ENCODE measurements at places on chromosomes 1 and 21.

DNA sequence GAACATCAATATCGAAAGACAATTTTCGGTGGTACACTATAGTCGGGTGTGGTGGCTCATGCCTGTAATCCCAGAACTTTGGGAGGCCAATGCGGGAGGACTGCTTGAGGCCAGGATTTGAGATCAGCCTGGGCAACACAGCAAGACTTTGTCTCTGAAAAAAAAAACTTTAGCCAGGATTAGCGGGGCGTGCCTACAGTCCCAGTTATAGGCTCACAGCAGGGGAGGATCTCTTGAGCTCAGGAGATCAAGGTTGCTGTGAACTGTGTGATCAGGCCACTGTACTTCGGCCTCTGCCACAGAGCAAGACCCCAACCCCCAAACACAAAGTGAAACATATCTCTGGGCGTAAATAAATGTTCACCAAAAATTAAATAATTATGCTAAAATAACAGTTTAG, 1.6 kb downstream of the TADA1 start:
- peaks cover 11% of the 10 kb centered on the region for H3K4me1 ChIP-seq
- DNase-seq, result no peak
- no peak overlapping the region for H3K4me3 ChIP-seq
- H3K27me3 ChIP-seq, result no peaks in the 10 kb centered on the region
- no peak overlapping the region for H3K27ac ChIP-seq

GRCh38 chr21:45577801-45578175, 35.5 kb upstream of the SLC19A1 start:
- H3K36me3 ChIP-seq, result no peaks in the 10 kb centered on the region
- no peak for DNase-seq
- no peak overlapping the region for H3K27ac ChIP-seq
- no peaks in the 10 kb centered on the region for H3K4me1 ChIP-seq
- no peaks in the 10 kb centered on the region for H3K27me3 ChIP-seq

- H3K27me3 ChIP-seq, result no peaks in the 10 kb centered on the region
- H3K4me1 ChIP-seq, result no peaks in the 10 kb centered on the region
- no peak for DNase-seq
- no peak overlapping the region for H3K27ac ChIP-seq
These were observed 280.2 kb downstream of the PTGER3 start for GRCh38 chr1:70767377-70767776.

DNA sequence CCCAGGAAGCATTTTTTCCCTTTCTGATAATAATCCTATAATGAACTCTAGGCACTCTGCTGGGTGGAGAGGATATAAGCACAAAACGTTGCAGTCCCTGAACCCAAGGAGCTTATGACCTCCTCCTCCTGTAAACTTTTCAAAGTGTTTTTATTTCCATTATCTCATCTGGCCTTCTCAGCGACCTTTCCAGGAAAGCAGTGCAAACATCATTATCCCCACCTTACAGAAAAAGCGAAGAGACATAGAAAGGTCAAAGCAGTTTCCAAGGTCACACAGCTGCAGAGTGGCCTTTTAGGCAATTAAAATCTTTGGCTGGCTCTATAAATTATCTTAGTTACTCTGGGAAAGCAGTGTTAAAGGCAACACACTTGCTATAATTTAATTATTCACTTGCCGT, 63.8 kb downstream of the OLFML3 start:
- H3K4me3 ChIP-seq, result no peak overlapping the region
- H3K36me3 ChIP-seq, result no peaks in the 10 kb centered on the region
- H3K4me1 ChIP-seq, result no peaks in the 10 kb centered on the region
- H3K27ac ChIP-seq, result no peak overlapping the region

DNA sequence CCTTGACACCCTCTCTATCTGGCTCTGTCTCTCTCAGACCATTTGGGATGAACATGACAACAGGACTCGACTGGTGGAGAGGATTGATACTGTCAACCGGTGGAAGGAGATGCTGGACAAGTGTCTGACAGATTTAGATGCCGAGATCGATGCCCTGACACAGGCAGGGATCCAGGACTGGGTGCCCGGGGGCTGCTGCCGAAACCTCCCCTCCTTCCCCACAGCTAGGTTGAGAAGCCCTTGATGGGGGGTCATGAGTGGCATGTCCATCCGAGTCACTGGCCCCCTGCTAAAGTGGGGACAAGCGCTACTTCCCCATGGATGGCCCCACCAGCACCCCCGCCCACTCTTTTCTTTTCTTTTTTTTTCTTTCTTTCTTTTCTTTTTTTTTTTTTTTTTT, 1.2 kb downstream of the TEKT2 start:
- H3K4me1 ChIP-seq, result peaks cover 17% of the 10 kb centered on the region
- peaks cover 10% of the 10 kb centered on the region for H3K27me3 ChIP-seq
- no peaks in the 10 kb centered on the region for H3K36me3 ChIP-seq
- no peak for DNase-seq
- no peak overlapping the region for H3K4me3 ChIP-seq
- no peak overlapping the region for H3K27ac ChIP-seq

DNA sequence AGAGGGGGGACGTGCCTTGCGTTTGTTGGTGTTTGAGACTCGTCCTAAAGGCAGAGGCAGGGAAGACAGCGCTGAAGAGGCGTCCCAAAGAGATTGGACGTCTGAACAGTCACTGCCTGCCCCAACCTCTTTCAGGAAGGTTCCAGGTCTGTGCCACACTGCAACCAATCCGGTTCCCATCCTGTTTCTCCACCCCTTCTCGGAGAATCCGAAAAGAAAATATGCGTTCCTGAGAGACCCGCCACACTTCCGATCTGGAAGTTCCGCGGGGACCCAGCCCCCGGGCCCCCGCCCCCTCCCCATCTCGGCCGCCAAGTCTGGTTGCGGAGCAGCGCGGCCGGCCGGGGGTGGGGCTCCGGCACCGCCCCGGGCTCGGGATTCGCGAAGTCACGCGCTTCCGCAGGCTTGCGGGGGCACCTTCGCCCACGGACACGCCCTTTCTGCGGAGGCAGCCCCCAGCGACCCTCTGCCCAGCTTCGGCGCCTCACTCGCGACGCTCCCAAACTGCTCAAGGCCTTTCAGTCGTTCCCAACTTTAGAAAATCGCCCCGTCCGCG, 124.5 kb upstream of the DPYD start:
- no peak for DNase-seq
- H3K36me3 ChIP-seq, result no peaks in the 10 kb centered on the region
- H3K4me1 ChIP-seq, result peaks cover 25% of the 10 kb centered on the region
- H3K4me3 ChIP-seq, result peak overlapping the region; percentile 56
- H3K27ac ChIP-seq, result no peak overlapping the region

- H3K4me1 ChIP-seq, result peaks cover 13% of the 10 kb centered on the region
- H3K27ac ChIP-seq, result no peak overlapping the region
- no peak overlapping the region for H3K4me3 ChIP-seq
- no peaks in the 10 kb centered on the region for H3K27me3 ChIP-seq
- no peak for DNase-seq
These were observed 6.8 kb upstream of the RNF223 start for GRCh38 chr1:1080951-1081310.

DNA sequence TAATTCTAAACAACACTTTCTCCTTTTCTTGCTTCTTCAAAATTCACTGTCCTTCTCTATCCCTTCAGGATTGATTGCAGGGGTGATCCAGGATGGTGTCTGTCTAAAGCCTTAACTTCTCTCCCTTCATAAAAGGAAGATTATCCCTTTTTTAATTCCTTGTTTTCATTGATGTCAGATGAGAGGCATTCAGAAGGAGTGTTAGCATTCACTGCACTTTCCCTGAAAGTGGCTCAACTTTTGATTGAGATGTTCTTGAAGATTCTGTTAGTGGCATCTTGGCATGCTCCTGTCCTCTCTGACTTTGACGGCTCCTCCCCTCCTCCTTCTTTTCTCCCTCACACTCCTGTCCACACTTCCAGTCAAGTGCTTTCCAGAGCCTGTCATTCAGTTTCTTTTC, 71.6 kb downstream of the ST6GALNAC3 start:
- no peak overlapping the region for H3K4me3 ChIP-seq
- H3K4me1 ChIP-seq, result no peaks in the 10 kb centered on the region
- DNase-seq, result no peak
- H3K36me3 ChIP-seq, result no peaks in the 10 kb centered on the region
- H3K27ac ChIP-seq, result no peak overlapping the region
- H3K27me3 ChIP-seq, result no peaks in the 10 kb centered on the region

- H3K4me1 ChIP-seq, result no peaks in the 10 kb centered on the region
- DNase-seq, result no peak
- H3K36me3 ChIP-seq, result no peaks in the 10 kb centered on the region
- H3K4me3 ChIP-seq, result no peak overlapping the region
- no peak overlapping the region for H3K27ac ChIP-seq
- H3K27me3 ChIP-seq, result no peaks in the 10 kb centered on the region
These were observed 39.7 kb downstream of the PALMD start for GRCh38 chr1:99685516-99686180.

GRCh38 chr1:31669786-31670592, 25.3 kb upstream of the PEF1 start:
- no peaks in the 10 kb centered on the region for H3K36me3 ChIP-seq
- H3K27ac ChIP-seq, result no peak overlapping the region
- DNase-seq, result peak; percentile 2
- peaks cover 6% of the 10 kb centered on the region for H3K4me1 ChIP-seq
- H3K4me3 ChIP-seq, result peak overlapping the region; percentile 17

DNA sequence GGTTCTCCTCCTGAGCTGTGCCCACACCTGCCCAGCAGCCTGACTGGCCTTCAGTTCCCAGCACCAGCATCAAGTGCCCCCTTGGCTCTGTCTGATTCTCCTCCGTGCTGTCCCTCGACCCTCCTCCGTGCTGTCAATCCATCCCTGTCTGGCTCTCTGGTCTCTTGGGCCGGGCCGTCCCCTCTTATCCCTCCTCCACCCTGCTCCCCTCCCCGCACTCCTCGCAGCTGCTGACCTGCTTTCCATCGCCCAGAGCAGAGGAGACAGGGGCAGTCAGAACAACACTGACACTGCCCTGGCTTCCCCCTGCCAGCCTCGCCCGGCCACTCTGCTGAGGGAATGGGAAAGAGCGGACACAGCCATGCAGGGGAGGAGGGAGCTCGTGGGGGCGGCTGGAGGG, 267.4 kb downstream of the CAMTA1 start:
- peaks cover 3% of the 10 kb centered on the region for H3K27me3 ChIP-seq
- H3K27ac ChIP-seq, result no peak overlapping the region
- DNase-seq, result no peak

DNA sequence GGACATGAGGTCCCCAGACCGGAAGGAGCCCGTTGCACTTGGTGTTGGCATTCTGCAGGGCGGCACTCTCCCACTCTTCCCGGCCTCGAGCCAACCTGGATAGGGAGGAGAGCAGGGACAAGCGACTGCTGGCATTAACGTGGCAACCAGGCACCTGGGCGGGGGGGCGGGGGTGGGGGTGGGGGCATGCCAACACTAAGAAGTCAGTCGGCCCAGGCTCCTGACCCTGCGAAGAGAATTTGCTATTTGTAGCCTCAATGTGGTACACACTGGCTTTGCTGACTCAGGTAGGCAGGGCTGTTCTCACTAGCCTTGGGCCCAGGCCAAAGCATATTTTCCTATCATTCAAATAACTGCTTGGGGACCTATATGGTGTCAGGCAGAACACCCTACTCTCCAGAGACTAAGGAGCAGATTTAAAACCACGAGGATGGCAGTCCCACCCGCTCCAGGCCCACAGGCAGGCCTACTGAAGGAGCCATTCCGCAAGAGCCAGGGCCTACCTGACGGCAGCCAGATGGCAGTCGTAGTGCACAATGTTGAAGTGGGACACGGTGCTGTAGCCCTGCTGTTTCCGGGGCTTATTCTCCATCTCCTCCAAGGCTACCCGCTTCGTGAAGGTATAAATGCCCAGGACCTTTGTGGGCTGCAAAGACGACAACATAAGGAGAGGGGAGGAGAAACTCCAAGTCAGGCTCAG, 123.7 kb downstream of the UBR4 start:
- H3K4me1 ChIP-seq, result no peaks in the 10 kb centered on the region
- no peak overlapping the region for H3K4me3 ChIP-seq
- no peak overlapping the region for H3K27ac ChIP-seq
- no peaks in the 10 kb centered on the region for H3K27me3 ChIP-seq
- peaks cover 95% of the 10 kb centered on the region for H3K36me3 ChIP-seq
- no peak for DNase-seq

DNA sequence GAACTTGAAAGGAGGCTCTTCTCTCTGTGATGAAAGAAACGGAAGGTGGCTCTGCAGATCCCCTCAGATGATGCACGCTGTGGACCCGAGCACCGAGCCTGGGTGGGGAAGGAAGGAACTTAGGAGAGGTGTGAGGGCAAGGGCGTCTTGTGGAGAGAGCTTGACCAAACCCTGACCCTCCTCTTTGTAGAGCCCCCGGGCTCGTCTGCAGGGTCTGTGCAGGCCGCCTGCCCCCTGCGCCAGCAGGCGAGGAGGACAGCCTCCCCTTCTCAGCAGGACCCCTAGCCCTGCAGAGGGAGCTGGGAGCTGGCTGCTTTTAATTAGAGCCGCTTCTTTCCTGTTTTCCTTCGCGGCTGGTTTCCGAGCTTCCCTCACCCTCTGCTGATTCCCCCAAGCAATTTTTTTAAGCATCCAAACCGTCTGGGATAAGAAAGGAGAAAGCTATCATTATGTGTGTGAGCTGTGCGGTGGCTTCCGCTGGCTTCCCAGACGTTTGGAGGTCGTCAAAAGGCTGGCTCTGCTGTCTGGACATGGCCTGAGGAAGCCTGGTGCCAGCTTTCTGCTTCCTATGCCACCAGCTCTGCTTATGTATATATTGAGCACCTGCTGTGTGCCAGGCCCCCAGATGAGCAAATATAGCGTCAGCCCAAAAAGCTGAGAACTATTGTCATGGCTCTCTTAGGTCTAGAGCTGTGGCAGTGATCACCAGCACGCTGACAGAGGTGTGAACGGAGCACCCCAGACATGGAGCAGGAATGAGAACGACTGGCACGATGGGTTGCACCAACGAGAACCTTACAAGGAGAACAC, 160.2 kb upstream of the IRF2BP2 start:
- no peak overlapping the region for H3K4me3 ChIP-seq
- H3K27ac ChIP-seq, result no peak overlapping the region
- DNase-seq, result no peak
- H3K27me3 ChIP-seq, result no peaks in the 10 kb centered on the region
- no peaks in the 10 kb centered on the region for H3K36me3 ChIP-seq

GRCh38 chr1:73176902-73177301, 894.6 kb upstream of the NEGR1 start:
- no peak overlapping the region for H3K27ac ChIP-seq
- no peak for DNase-seq
- H3K4me1 ChIP-seq, result no peaks in the 10 kb centered on the region
- H3K4me3 ChIP-seq, result no peak overlapping the region

GRCh38 chr1:207397525-207397926, 56.6 kb upstream of the CR2 start:
- no peaks in the 10 kb centered on the region for H3K27me3 ChIP-seq
- no peaks in the 10 kb centered on the region for H3K4me1 ChIP-seq
- H3K4me3 ChIP-seq, result no peak overlapping the region
- no peaks in the 10 kb centered on the region for H3K36me3 ChIP-seq
- no peak overlapping the region for H3K27ac ChIP-seq

DNA sequence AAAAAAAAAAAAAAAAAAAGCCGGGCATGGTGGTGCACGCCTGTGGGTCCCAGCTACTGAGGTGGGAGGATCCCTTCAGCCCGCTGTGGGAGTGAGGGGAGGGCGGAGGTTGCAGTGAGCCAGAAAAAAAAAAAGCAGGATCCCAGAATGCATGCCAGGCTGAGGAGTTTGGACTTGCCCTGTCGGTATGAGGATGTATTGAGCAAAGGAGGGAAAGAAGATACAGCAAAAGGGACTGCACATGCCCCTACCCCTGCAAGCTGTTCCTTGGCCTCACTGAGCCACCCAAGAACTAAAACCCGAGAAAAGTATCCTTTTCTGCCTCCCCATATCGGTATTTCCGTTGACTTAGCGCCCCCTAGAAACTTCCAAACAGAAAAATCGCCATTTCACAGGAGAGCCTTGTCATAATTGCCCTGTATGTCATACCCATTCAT, 1.3 kb upstream of the GPATCH4 start:
- no peak overlapping the region for H3K27ac ChIP-seq
- DNase-seq, result no peak
- peak overlapping the region; percentile 4 for H3K4me3 ChIP-seq
- peaks cover 13% of the 10 kb centered on the region for H3K36me3 ChIP-seq

GRCh38 chr1:111733992-111734341, 5.2 kb downstream of the INKA2 start:
- H3K4me3 ChIP-seq, result no peak overlapping the region
- peaks cover 8% of the 10 kb centered on the region for H3K4me1 ChIP-seq
- H3K36me3 ChIP-seq, result no peaks in the 10 kb centered on the region
- DNase-seq, result no peak

All from effector memory CD4-positive, alpha-beta T cell (primary cell).